ENCODE measurements at places on chromosomes 2 and 18.

- DNase-seq: no peak
These were observed 2.8 kb downstream of the ZFP36L2 start for GRCh38 chr2:43223521-43224001.

DNA sequence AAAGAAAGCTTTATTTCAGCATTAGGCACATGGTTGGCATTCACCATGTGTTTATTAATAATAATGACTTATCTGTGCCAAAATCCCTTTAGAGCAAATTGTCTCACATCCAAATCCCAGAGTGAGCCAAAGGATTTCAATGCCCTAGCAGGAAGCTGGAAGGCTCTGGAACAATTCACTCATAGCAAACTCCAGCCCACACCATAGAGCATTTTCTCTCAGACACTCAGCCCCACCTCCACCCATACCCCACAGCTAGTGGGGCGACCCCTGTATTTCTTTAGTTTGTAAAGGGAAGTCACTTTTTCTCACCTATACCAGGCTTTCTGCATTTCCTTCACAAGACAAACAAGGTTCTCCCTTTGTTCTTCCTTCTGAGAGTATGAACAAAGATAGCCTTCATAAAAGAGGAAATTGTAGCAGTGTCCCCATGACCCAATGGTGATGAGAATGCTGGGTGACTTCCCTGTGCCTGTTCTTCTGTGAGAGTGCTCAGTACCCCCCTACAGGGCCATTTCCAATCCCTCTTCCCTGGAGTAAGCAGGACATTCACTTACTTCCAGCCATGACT lies 100.1 kb upstream of the APCDD1 start:
- DNase-seq: no peak

- DNase-seq: no peak
These were observed 58.8 kb upstream of the B3GNT7 start for GRCh38 chr2:231336700-231337099.

DNA sequence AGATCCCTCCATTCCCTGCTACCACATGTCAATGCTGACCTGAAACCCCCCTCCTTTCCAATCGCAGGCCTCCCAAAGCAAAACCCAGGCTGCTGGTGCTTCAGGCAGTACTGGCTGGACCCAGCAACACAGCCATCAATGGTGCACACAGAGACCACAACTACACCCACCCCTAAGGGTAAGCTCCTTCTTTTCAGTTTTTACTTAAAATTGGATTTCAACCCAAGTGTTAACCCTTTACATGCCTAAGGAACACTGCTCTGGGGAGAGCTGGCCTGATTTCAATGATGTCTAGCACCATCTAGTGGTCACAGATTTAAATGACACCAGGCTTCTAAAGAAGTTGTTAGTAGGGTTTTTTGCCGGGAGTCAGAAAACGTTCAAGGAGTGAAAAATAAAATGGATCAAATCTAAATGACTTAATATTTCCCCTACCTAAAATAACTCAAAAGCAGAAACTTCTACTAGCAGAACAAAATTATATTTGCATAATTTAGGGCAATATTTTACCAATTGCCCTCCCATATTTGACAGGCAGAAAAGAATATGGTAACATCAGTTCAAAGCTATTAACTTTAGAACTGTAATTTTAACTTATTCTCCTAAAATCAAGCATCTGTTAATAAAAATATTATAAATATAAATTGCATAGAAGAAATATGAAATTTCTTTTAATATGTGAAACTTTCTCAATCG lies 24.6 kb downstream of the FECH start:
- no peak for DNase-seq

- DNase-seq: no peak
These were observed 19.4 kb downstream of the ACKR3 start for GRCh38 chr2:236588932-236589592.

DNA sequence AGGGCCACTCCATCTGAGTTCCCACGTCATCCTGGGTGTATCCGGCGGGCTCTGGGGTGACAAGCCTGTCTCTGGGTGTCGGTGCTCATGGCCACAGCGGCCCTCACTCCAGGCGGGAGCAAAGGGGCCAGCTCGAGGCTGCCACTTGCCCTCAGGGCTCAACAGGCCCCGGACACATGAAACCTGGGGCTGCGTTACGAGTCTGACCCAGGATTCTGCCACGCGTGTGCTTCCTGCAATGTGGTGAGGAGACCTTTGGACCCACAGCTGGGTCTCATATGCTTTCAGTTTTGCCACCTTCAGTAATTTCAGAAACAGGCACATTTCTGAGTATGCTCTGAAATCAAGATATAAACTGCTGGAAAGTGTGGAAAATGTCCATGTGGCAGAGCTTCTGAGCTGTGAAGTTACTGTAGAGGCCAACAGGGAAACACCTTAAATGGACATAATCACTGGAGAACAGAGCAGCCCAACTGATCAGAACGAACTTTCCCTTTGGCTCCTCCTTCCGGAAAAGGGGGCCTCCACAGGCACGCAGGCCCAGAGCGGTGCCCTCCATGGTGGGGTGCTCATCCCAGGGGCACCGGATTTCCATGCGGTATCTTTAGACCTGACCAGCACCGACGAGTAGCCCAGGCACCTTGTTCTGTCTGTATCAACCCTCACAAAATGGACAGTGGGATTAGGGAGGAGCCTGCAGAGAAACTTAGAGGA lies 14.1 kb downstream of the PER2 start:
- no peak for DNase-seq

GRCh38 chr18:46809145-46809544 lies 52.3 kb upstream of the ST8SIA5 start:
- DNase-seq: no peak

GRCh38 chr2:230737300-230737699 lies 24.7 kb downstream of the CAB39 start:
- no peak for DNase-seq

GRCh38 chr2:143264851-143265250 lies 135.6 kb downstream of the ARHGAP15 start:
- DNase-seq: no peak

DNA sequence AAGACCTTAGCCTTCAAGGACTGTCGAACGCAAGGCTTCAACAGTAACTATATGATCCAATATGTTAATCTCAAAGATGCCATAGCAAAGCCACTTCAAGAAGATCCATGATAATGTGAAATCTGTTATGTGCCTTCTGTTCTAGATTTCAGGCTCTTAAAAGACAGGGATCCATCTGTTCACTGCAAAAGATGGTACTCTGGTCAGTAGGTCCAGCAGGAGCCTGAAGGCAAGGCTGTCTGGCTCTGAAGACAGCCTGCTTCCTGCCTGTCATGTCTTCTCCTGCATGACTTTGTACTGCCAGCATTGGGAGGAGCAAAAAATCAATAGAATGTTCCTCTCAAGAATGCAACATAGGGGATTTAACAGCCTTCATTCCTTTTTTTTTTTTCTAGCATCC lies 270.8 kb upstream of the PARD3B start:
- DNase-seq: no peak

GRCh38 chr18:31825772-31826171 lies 65.1 kb upstream of the SLC25A52 start:
- DNase-seq: no peak

DNA sequence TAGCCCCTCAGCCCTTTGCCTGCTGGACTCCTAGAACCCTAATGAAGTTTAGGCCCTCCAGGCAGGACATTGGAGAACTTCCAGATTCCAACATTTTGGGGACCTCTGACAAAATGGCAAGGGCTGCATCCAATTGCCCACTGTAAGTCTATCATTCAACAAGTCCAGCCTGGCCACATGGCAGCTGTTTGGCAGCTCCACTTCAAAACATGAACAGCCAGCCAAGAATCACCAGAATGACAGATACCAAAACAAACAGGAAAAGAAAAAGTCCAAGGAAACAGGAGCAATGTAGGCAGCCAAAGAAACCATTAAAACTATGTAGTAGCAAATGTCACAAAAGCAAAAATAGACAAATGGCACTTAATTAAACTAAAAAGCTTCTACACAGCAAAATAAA lies 25.5 kb downstream of the SLC4A5 start:
- DNase-seq: no peak

DNA sequence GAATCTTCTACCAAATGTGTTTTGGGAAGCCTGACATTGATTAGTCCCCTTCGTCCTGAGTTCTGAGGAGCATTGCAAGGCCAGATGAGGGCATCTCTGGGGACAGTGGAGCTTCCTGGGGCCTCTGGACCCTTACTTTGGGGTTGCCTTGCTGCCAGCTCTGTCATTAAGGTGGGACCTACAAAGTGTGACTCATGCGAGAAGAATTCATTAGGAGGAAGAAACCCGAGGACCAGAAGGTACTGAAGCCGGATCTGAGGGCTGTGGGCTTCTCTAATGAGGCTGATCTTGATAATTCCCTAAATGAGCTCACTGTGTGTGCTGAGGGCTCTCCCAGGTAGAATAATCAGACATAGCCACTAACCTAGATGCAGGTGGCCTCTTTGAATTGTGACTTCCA lies 695 bp upstream of the SCYGR2 start:
- DNase-seq: no peak

DNA sequence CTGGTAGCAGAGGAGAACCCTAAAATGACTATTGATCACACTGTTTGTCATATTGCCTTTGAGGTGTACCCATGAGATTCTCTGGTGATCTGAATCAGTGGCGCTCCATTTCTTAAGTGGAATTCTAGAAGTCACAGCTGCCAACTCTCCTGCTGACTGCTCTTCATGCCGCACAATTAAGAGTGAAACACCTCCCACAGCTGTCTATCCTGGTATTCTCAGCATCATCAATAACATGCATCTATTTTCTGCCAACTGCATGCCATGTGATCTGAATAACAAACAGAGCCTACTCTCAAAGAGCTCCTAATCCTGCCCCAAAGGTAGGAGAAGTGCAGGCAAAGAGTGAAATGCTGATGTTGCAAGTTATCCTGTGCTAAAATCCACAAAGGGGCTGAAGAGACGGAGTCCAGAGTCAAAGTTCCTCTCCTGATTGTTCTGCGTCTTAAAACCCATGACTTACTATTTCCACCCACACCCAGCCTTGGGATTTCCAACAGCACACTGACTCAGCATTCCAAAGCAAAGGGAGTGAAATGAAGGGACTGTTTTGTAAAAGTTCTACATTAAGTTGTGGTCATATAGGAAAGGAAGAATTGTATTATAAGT lies 13.7 kb upstream of the DAPL1 start:
- DNase-seq: no peak

DNA sequence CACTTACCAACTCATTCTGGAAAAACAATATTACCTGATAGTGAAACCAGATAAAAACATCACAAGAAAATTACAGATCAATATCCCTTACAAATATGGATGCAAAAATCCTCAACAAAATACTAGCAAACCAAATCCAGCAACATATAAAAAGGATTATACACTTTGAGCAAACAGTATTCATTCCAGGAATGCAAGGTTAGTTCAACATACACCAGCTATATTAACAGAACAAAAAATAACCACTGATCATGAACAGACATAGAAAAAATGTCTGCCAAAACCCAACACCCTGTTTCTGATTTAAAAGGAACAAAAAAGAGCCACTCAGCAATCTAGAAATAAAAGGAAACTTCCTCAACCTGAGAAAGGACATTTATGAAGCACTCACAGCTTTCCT lies 62.1 kb downstream of the TLK1 start:
- DNase-seq: no peak

DNA sequence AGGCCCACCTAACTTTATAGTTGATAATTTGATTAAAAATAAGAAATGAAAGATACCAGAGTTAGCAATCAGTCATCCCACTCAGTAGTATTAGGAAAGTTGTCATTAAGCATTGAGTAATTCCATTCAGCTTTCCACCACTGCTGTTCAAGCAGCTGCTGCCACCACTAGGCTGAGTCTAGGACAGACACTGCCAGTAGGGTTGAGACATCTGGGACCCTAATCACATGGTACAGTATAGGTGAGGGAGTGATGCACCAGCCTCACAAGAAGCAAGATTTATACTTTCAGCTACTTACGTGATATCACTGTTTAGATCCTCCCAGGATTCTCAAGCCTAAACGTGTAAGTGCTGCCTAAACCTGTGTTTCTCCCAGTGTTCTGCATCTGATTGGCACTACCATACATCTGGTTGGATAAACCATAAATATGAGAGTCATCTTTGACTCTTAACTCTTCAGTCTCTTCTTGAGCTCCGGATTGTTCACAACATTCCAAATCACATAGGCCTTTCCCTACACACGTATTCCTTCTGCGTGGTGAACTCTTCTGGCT lies 3.2 kb downstream of the UBXN4 start:
- DNase-seq: no peak

GRCh38 chr2:109260886-109261700 lies 132.1 kb downstream of the SH3RF3 start:
- DNase-seq: no peak

GRCh38 chr18:36337679-36338402 lies 40.3 kb downstream of the FHOD3 start:
- no peak for DNase-seq

Measured in activated CD4-positive, CD25-positive, alpha-beta regulatory T cell treated with anti-CD3 and anti-CD28 coated beads, Interleukin-2, amount 50 U/mL, for 72 hours (primary cell).